ENCODE measurements at places on chromosomes 4 and X. TPM values are rescaled to one million over a fixed set of nuclear protein-coding genes. Genes with fewer than 3 reads are reported as not detected.

The CYSLTR1 gene
- polyA plus RNA-seq = not detected

The PABPC4L gene
- polyA plus RNA-seq = 1.8 TPM

The TLL1 gene
- polyA plus RNA-seq = 0.56 TPM

The MAP9 gene
- 33.7 TPM for polyA plus RNA-seq

The RTL3 gene
- polyA plus RNA-seq = not detected

The LRIT3 gene
- not detected for polyA plus RNA-seq

The RBMXL3 gene
- not detected for polyA plus RNA-seq

The DUSP21 gene
- not detected for polyA plus RNA-seq

DNA sequence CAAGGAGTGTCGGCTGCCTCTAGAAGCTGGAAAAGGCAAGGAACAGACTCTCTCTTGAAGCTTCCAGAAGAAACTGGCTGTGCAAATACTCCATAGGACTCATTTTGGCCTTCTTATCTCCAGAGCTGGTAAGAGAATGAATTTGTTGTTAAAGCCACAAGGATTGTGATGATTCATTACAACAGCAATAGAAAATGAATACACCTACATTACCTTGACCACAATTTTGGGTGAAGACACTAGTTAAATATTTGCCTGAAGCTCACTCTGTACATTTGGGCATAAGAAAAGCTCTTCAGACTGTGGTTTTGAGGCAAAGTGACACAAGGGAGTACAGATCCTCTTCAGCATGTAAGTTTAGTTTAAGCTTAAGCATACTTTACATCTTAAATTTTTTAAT lies 134.5 kb upstream of the TLL1 start:
- H3K36me3 ChIP-seq = no peaks in the 10 kb centered on the region
- H3K4me3 ChIP-seq = no peak overlapping the region
- no peaks in the 10 kb centered on the region for H3K27me3 ChIP-seq
- no peaks in the 10 kb centered on the region for H3K4me1 ChIP-seq
- no peak overlapping the region for H3K27ac ChIP-seq

- peaks cover 22% of the 10 kb centered on the region for H3K4me1 ChIP-seq
- no peak overlapping the region for H3K27ac ChIP-seq
- H3K27me3 ChIP-seq = no peaks in the 10 kb centered on the region
- no peak overlapping the region for H3K4me3 ChIP-seq
- peak; percentile 13 for DNase-seq
- H3K36me3 ChIP-seq = no peaks in the 10 kb centered on the region
These were observed 317.7 kb upstream of the NOCT start for GRCh38 chr4:138697851-138698250.

- H3K4me3 ChIP-seq = no peak overlapping the region
- H3K4me1 ChIP-seq = no peaks in the 10 kb centered on the region
- no peak for DNase-seq
- H3K36me3 ChIP-seq = no peaks in the 10 kb centered on the region
These were observed 47.4 kb downstream of the ACSL4 start for GRCh38 chrX:109685656-109686078.

DNA sequence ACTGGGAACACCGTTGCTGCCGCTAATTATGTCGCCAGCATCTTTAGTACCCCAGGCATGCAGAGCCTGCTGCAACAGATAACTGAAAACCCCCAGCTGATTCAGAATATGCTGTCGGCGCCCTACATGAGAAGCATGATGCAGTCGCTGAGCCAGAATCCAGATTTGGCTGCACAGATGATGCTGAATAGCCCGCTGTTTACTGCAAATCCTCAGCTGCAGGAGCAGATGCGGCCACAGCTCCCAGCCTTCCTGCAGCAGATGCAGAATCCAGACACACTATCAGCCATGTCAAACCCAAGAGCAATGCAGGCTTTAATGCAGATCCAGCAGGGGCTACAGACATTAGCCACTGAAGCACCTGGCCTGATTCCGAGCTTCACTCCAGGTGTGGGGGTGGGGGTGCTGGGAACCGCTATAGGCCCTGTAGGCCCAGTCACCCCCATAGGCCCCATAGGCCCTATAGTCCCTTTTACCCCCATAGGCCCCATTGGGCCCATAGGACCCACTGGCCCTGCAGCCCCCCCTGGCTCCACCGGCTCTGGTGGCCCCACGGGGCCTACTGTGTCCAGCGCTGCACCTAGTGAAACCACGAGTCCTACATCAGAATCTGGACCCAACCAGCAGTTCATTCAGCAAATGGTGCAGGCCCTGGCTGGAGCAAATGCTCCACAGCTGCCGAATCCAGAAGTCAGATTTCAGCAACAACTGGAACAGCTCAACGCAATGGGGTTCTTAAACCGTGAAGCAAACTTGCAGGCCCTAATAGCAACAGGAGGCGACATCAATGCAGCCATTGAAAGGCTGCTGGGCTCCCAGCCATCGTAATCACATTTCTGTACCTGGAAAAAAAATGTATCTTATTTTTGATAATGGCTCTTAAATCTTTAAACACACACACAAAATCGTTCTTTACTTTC lies 1.8 kb downstream of the UBQLN2 start:
- peak overlapping the region; percentile 83 for H3K4me3 ChIP-seq
- H3K4me1 ChIP-seq = peaks cover 23% of the 10 kb centered on the region
- no peaks in the 10 kb centered on the region for H3K27me3 ChIP-seq
- no peaks in the 10 kb centered on the region for H3K36me3 ChIP-seq
- peak; percentile 1 for DNase-seq

- H3K4me1 ChIP-seq = no peaks in the 10 kb centered on the region
- H3K27ac ChIP-seq = no peak overlapping the region
- H3K4me3 ChIP-seq = no peak overlapping the region
These were observed 570.4 kb upstream of the GALNTL6 start for GRCh38 chr4:171242831-171243230.
